CD4-positive, alpha-beta T cell treated with Interleukin-6 for 4 hours (primary cell): ENCODE measurements at places on chromosomes 6 and 20.

DNA sequence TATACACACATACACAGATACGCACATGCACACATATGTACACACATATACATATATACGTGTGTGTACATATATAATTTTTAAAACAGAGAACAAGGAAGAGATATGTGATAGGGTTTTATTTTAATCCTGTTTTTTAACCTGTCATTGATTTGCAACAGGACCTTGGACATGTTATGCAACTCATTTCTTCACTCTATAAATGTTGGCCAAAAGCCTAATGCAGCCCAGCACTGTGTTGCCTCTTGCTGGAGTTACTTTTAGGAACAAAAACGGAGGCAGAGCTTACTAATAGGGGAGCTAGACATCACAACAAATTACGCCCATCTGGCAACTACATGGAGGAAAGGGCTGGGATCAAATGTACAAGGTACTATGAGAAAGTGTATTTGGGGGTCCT is 179.9 kb upstream of the TAB2 start:
- DNase-seq: no peak

DNA sequence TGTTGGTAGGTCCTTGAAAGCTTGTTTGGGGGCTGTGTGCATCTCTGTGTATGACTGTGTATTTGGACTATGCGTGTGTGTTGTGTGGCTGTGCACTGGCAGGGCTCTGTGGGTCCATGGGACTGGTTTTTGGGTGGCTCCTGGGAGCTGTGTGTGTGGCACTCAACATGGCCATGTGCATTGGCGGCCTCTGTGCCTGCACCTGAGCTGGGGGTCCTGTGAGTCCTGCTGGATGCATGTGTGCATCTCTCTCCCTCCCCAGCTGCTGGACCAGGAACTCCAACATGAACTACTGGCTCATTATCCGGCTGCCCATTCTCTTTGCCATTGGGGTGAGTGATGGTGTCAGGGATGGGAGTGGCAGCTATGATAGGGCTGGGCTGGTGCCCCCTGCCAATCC is 30.1 kb downstream of the GLP1R start:
- DNase-seq: no peak

DNA sequence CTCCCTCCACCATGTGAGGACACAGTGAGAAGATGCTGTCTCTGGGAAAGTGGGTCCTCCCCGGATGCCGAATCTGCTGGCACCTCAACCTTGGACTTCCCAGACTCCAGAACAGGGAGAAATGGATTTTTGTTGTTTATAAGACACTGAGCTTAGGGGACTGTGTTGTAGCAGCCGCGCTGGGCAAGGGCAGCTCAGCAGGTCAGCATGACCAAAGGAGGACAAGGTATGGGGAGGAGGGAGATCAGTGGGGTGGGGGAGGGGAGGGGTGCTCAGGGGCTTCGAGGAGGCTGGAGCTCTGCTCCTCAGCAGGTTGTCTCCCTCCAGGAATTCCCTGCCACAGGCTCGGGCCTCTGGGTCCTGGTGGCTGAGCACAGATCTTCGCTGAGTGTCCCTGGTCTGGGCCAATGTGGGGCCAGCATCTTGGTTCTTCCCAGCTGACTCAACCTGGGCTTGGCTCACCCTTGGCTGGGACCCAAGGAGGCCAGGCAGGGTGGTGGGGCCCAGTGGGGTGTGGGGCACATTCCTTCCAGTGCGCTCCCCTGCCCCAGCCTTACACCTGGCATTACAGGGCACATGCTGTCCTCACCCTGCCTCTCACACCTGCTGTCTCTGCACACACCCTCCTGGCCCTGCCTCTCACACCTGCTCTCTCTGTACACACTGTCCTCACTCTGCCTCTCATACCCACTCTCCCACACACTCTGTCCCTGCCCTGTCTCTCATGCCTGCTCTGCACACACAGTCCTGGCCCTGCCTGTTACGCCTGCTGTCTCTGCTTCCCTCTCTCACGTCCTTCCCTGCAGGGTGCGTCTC is 107.3 kb downstream of the SYCP2 start:
- no peak for DNase-seq

- no peak for DNase-seq
These were observed 3.0 kb downstream of the SPINT4 start for GRCh38 chr20:45725134-45725533.

DNA sequence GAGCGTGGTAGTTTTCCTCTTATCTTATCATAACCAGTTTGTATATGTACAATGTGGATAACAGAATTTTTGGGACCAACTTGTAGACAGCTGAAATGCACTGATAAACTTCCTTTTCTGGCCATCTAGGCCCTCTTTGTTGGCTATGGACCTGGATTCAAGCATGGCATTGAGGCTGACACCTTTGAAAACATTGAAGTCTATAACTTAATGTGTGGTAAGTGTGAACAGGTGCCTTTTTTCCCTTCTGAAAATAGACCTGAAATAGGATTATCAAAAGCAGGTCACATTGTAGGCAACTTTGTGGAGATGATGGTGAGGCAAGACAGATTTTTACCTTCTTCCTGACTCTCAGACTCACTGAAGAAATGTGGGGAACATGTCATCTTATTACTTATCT is 67.8 kb downstream of the ENPP1 start:
- no peak for DNase-seq

- no peak for DNase-seq
These were observed 83.0 kb downstream of the SCAND1 start for GRCh38 chr20:35871259-35871771.

DNA sequence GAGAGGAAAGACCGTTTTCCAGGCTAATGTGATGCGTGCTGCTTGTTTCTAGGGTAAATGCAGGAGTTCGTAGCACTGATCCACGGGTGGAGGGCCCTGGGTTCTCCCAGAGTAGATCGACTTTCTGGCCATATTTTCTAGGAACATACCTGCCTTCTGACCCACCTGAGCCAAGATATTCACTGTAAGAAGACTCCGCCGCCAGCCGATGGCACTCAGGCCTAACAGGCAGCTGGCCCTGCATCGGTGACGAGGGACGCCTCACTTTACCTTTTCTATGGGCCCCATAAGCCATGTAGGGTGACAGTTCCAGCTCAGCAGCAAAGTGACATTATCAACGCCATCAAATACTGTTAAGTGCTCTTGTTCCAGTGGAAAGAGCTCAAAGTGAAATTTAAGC is 30.2 kb upstream of the FRMD1 start:
- DNase-seq: no peak

GRCh38 chr20:33024243-33024560 is 7.2 kb upstream of the BPIFB6 start:
- no peak for DNase-seq

DNA sequence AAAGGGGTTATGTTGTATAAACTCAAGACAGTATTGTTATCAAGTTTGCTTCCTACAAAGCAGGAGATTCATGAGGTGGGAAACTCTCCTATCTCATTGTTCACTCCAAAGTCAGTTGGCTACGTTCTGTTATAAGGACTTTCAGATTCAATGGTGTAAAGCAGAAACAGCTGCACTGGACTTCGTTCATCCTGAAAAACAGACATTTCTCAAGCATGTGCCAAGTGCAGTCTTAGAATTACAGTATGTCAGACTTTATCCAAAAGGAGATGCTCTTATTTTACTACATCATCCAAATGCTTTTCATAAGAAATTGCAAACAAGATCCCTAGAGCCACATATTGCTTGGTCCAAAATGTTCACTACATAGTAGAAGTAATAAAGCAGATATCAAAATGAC is 14.9 kb downstream of the COL21A1 start:
- no peak for DNase-seq

DNA sequence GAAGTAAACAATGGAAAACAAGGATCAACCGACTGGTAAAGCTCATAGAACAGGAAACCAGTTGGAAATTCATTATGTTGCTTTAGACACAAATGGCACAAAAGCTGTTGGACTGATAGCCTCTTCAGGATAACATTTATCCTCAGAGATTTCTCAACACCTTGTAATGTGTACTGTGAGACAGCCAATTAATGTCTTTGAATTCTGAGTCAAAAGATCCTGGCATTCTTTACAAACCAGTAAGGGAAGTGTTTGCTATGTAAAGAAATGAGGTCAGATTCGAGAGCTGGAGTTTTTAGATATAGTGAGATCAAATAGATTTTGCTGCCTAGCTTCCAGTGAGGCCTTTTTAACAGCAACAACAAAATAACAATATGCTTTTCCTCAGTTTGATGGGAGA is 439.2 kb downstream of the C6orf118 start:
- DNase-seq: no peak

- DNase-seq: no peak
These were observed 123.3 kb upstream of the B3GAT2 start for GRCh38 chr6:71080133-71080532.

DNA sequence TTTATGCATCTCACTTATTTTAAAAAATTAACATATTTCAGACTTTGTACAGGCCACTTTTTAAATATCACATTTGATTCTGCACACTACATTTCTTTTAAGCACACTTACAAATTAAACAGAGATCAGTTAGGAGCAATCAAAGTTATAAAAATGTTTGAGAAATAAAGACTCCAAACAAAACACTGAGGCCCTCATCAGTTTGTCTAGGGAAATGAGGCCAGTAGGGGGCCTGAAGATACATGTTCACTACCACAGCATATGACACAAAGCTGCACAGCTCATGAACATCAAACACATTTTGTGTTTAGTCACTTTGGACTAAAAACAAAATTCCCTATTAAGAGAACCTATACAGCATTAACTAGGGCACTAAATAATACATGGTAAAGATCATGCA is 180.5 kb downstream of the PDE7B start:
- no peak for DNase-seq

DNA sequence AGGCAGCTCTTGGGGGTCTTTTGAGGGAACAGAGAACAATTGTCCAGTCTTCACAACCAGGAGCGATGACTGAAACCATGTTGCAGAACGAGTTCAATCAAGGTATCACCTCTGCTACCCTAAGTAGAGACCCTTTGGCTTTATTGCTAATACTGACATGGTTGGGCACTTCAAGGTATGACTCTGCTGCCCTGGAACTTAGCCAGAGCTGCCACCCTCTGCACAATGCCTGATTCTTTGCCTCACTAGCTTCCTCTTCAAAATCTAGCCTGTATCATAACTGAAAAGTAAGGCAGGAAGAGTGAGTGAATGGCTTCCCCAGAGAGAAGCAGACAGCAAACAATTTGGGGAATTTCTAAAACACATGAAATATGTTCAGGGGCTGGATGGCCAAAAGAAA is 592.7 kb upstream of the NRSN1 start:
- no peak for DNase-seq

DNA sequence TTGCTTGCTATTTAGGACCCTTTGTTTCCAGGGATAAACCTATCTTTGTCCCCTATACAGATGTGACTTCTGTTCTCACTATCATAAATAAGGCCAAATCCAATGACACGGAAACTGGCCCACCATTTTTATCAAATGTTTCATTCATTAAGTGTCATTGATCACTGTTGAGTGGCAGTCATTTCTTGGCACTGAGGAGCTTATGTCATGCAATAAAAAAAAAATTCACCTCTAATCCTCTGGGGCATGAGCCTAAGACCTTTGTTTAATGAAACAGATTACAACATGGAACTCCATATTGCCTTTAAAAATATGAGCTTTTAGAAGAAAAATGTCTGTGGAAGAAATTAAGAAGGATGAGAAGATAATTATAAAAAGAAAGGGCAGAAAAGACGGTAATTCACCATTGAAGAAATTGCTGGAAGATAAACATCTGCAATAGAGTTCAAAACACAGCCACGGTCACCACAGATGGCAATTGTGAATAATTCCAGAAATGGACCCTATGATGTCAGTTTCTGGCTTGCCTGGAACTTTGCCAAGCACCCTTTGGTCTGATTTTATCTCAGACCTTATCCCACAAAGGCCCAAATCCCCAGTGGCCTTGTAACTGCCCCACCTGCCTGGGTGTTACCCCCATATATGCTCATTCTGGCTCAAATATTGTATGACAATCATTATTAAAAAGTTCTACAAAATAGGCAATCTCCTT is 91.1 kb downstream of the DST start:
- DNase-seq: no peak

DNA sequence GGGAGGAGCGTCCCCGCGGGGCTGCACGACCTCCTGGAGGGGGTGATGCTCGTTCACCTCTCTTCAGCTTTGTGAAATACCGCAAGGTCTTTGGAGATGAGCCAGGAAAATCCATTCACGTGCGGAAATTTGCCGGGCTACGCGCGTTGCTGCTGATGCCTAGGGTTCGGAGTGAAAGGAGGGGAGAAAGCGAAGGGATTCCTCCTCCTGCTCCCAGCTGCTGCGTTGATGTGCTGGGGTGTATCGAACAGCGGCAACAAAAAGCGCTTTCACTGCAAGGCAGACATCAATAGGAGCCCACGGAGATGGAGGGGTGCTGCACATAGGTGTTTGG is 391 bp upstream of the B3GAT2 start:
- no peak for DNase-seq

DNA sequence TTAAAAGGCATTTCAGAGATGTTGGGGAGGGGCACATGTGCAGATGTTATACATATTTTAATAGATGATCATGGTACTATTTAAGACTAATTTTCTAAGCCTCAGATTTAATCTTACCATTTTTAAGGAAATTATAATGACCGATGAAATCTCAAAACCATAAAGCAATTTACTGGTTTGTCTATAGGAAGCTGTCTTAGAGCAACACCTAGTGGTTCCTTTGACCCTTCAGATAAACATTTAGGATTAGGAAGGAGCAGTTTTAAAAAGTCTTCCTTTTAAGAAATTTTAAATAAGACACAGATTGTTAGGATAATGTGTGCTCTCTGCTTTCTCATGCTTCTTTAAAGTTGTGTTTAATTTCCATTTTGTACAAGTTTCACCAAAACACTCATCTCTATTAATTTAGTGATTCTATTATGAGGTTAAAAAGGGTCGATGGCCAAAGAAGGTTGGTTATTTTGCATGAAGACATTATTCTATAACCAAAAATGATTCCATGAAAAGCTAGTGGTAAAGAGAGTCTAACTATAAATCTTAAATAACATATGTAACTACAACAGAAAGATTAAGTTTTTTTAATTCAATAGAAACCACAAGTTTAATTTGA is 376.4 kb downstream of the HACE1 start:
- DNase-seq: no peak

- DNase-seq: no peak
These were observed 4.3 kb downstream of the KHDC1 start for GRCh38 chr6:73258721-73259120.

DNA sequence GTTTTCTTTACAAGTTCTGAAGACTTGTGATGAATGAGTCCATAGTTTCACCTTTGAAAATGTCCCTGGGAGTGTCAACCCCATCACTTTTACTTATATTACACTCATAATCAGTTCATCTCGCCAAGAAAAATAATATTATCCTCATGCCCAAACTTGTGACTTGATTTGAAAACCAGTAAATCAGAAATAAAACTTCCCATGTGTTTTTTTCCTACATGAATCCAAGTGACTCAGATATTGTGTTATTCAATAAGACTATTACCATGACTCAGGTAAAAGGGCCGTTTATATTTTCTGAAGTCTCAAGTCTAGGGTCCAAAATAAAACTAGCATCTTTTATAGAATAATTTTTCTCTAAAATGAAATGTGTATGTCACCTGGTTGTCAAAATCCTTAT is 15.8 kb upstream of the CYP24A1 start:
- no peak for DNase-seq

DNA sequence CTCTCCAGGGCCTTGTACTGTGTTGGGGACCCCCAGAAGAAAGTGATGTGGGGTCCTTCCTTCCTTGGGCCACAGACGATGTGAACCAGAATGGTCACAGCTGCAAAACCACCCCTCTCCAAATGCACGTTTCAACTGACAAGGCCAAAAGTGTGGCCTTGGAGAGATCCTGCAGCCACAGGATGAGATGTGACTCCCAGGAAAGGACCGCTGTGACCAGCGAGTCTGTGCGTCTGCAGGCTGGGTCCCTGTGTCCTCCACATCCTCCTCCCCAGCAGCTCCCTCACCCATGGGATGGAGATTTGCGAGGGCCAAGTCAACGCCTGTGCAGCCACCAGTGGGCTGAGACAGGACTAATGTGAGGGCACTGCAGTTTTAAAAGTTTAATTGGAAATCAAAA is 247.0 kb downstream of the ERMARD start:
- DNase-seq: no peak
